Fibroblast of villous mesenchyme (primary cell): ENCODE measurements at places on chromosomes 2 and 18. TPM values are rescaled to one million over a fixed set of nuclear protein-coding genes. Genes with fewer than 3 reads are reported as not detected.

DNA sequence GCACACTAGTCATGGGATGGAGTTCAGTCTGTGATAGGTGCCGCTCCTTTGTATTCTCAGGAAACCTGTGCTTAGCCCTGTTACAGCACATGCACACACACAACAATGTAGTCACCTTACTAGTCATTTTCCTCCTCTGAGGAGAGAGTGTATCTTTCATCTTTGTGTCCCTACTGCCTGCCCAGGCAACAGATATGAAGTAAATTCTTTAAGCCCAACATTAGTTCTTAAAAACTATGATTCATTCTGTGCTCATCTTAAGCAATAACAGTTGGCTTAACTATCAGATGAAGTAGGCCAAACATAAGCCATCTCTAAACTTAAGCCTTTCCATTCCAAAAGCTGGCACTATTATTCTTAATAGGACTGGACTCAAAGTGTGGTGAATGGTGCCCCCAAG, 186.5 kb downstream of the LNPK start:
- DNase-seq: no peak

DNA sequence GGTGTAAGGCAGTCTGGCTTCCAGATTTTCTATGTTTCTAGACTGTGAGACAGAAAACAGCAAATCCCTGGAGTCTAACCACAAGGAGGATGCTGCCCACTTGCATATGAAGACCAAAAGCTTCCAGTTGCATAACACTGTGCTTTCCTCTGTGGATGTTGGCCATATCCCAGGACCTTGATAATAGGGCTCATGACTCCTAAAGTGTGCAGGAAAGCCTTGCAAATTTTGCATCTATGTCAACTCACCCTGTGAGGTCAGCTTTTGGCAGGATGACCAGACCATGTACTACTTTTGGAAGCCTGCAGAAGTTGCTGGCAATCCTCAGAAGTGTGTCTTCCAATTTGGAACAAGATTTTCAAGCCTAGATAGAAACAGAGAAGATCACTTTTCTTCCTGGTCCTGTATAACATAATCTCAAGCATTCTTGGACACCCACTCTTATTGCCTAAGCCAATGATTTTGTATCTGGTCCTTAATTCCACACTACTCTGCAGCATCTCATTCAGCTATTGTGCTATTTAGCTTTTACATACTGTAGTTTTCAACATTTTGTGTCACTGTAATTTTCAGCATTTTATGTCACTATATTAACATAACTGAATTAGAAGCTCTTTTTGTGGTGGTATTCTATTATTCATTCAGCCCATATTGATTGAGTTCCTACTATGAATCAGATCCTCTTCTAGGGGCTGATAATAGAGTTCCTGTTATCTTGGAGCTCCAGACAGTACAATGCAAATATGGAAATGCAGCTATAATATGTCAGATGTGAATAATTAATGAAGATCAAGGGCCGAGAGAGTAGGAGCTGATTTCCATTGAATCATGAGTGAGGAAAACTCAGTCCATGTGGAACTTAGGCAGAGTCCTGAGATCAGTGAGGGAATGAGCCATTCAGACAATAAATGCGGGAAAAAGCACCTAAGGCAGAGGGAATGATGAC, 85.3 kb upstream of the RAB27B start:
- peak; percentile 99 for DNase-seq

GRCh38 chr2:64943387-64944150, 45.6 kb upstream of the SLC1A4 start:
- DNase-seq: no peak

GRCh38 chr2:26993768-26994167, 23.3 kb downstream of the MAPRE3 start:
- DNase-seq: no peak

MYO1B gene
- 137 and 177 TPM in 2 replicates for total RNA-seq

GRCh38 chr18:79560861-79561210, 118.8 kb upstream of the CTDP1 start:
- DNase-seq: no peak

DNA sequence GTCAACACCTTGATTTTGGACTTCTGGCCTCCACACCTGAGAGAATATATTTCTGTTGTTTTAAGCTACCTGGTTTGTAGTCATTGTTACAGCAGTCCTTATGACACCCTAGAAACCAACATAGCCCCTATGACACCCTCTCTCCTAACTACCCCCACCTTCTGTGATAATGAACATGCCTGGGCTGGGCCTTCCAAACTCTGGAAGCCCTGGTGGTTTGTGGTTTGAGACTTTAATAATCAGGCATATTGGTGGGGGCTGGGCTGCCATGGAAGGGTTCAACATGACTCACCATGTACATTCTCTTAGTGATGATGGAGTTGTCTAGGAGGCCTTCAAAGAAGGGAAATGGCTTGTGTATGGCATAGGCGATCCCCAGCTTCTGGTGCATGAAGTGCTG, 3.3 kb downstream of the SP110 start:
- no peak for DNase-seq

NDUFB3 gene
- 44.1 and 54.0 TPM in 2 replicates for total RNA-seq

DNA sequence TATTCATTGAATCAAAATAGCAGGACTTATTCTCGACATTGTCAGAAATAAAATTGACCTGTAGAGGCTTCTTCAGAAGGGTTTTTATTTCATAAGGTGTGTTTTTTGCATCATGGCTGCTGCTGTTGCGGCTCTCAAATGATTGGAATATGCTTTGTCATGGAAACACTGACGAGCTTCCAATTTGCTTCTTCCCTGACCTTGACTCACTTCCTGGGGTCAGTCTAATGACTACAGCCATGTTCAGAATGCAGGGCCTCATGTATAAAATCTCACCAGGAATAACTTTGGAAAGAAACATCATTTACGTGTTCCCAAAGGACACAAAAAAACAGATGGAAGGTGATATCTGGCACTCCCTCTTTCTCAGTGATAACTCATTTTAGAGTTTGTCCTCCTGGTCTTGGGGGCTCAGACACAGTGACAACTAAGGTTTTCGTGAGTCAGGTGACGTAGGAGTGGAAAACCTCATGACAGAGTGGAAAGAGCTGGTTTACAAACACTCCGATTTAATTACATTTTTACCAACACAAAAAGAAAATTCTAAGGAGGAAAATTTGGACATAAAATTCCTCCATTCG, 467.0 kb upstream of the RAB12 start:
- peak; percentile 75 for DNase-seq

FOXD4L1 gene
- total RNA-seq: under 0.01 TPM in 1 of 2 replicates, not detected in the other

DNA sequence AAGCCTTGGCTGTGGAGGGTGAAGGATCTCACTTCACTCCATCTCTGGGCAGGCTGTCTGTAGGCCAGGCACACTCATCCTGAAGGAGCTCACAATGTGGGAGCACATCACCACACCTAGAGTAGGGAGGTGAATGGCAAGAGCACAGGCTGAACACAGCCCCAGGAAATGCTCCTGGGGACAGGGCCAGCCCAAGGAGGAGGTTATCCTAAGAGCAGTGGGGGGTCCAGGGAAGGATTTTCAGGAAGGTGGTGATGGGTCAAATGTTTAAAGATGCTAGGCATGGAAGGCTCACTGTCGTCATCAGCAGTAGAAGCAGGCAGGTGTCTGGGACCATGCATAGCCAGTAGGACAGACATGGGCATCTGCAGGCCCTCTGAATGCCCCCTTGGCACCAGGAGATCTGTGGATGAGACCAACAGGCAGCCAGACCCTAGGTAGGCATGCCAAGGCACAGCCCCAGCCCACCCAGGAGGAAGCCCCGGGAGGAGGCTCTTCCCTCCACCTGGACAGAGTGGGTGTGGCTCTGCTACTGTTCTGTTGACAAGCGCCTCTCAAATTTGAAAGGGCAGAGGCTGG, 91.7 kb upstream of the RAB6C start:
- no peak for DNase-seq
